ENCODE measurements at places on chromosomes 16 and 17. TPM values are rescaled to one million over a fixed set of nuclear protein-coding genes. Genes with fewer than 3 reads are reported as not detected.
A peak's percentile ranks its signal among the peaks of the same experiment; 100 is the strongest.

GRCh38 chr16:51017969-51018368, 133.1 kb downstream of the SALL1 start:
- no peak for DNase-seq

- DNase-seq, result no peak
These were observed 89.3 kb downstream of the VMP1 start for GRCh38 chr17:59796785-59797205.

- no peak for DNase-seq
These were observed 47.4 kb upstream of the SMURF2 start for GRCh38 chr17:64709481-64709880.

Gene CRHR1
- total RNA-seq, result 1.3 TPM

Gene DOC2B
- 4.1 TPM for total RNA-seq

Gene TBC1D3
- total RNA-seq, result not detected

Gene B9D1
- 15.7 TPM for total RNA-seq

- DNase-seq, result no peak
These were observed 233.8 kb downstream of the SNX29 start for GRCh38 chr16:12210258-12210880.

DNA sequence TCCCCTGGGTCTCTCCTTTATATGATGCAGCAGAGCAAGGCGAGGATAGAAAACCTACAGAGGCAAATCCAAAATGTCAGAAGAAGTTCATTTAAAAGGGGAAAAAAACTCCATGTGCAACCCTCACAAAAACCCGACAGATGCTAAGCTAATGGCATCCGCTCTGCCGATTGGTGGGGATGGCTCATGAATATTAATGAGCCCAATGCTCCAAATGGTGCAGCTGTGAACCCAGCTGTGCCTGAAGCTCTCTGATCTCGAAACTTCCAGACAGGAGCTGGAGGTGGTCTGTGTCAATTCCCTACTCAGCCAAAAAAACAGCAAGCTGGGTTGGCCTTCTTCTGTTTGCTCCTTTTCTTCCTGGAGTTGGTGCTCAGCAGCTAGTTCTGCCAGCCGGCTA, 15.5 kb downstream of the SNX11 start:
- DNase-seq, result no peak

DNA sequence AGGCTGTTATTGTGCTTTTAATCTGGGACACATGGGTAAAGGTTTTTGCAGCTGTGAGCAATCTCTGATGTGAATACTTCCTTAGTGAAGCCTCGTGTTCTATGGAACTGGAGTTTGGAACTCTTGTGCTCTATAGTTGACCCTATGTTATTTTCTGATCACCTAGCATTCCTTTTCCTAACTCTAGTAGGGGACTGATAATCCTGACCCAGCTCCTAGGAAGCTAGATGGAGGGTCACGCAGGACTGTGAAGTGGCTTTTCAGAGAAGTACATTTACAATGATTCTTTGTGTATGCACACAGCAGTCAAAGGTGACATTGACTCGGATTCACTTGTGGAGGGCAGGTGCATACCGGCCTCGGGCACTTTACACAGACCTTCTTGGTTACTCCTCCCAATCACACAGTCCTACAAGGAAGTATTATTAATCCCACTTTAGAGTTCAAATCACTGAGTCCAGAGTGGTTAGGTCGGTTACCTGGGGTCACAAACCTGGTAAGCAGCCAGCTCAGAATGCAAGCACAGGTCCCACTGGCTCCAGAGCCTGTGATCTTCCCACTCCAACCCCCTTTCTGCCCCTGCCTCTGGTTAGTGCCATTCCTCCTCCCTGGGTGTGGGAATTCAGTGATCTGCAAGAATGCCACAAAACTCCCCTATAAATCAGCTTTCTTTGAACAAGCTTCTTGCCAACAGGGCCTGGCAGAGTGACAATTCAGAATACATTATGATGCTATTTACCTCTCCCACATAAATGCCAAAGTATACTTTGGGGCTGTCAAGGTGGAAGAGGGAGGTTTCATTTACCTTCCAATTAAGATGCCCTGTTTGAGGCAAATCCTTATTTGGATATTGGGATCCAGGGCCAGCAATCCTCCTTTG, 7.1 kb downstream of the CHD9NB start:
- no peak for DNase-seq

Gene MRM3
- total RNA-seq, result 28.9 TPM

Gene CLEC10A
- 5.4 TPM for total RNA-seq

GRCh38 chr17:34260861-34261260, 5.8 kb downstream of the CCL2 start:
- DNase-seq, result no peak

Gene TNFRSF13B
- not detected for total RNA-seq

Gene ABCC6
- 0.23 TPM for total RNA-seq

Gene CCL8
- total RNA-seq, result not detected

- DNase-seq, result peak; percentile 100
These were observed at the start of gene RPL27 for GRCh38 chr17:42997984-42998938. RPL27 (plus strand) TSS chr17:42998419; CDS start chr17:42998751, 332 bp downstream.

GRCh38 chr17:4789701-4789950, 862 bp downstream of the GLTPD2 start:
- no peak for DNase-seq

DNA sequence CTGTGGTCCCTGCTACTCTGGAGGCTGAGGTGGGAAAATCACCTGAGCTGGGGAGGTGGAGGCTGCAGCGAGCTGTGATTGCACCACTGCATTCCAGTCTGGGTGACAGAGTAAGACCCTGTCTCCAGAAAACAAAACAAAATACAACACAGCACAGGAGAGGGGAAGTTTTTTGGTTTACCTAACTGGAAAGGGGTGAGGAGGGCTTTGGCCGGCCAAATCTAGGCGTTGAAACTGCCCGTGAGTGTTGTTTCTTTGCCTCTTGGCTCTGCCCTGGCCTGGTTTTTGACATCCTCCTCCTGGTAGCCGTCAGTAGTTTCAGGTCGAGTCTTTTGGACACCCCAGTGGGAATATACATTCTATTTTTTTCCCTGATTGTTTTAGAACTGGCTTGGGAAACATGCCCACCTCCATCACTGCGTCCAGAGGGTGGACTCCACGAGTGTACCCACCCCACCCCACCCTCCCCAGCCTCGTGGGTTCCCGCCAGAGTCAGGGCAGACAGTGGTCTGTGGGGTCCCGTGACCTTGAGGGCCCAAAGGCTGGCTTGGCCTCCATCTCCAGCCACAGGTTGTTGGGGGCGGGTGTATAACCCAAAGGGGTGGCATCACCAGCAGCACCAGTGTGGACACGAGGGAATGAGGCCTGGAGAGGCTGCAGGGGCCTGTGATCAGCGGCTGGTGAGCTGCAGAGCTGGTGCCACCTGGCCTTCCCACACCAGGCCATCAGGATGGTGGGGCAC, 42.7 kb downstream of the NT5M start:
- peak; percentile 61 for DNase-seq

GRCh38 chr17:75019146-75019545, 6.7 kb downstream of the MRPL58 start:
- DNase-seq, result no peak

Gene PYY
- not detected for total RNA-seq

Gene EVPLL
- total RNA-seq, result 5.3 TPM

Gene TEFM
- total RNA-seq, result 7.8 TPM
